ENCODE measurements at places on chromosomes 2 and 18.

DNA sequence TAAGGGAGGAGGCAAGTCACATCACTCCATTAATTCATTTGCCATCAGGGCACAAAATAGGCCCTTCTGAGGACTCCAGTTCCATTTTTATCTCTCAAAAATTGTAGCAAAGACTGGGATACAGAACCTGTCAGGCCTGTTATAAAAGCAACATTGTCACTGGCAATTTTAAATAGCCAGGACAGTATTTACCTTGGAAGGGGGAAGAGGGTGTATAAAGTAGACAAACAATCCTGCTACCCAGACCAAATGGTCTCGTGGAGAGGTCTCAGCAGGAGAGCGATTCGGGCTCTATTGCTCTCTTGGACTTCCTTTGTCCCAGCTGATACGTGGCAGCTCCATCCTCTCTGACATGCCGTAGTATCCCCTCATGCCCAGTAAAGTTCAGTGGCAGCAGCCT, 740.3 kb upstream of the HS6ST1 start:
- DNase-seq, result no peak

GRCh38 chr18:49621717-49622351, 60.0 kb downstream of the LIPG start:
- no peak for DNase-seq

- DNase-seq, result no peak
Observed at GRCh38 chr2:38243186-38243880, 133.7 kb downstream of the ATL2 start.

- DNase-seq, result no peak
Observed at GRCh38 chr18:11844436-11844835, 6.8 kb upstream of the CHMP1B start.

- DNase-seq, result no peak
Observed at GRCh38 chr2:72263776-72264060, 116.1 kb upstream of the CYP26B1 start.

DNA sequence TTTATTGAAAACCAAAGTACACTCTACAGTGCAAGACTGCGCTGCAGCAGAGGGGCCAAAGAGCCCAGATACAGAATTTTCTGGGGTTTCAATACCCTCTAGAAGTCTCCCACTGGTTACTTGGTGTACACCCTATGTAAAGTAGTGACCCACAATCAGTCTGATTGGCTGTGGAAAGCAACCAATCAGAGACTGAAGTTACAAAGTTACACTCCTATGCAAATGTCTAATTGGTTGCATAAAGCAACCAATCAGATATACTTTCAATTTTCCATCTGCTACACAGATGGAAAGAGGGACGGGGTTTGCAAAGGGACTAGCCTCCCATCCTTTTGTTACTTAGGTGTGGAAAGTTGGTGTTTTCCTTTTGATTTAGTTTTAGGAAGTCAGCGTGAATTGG, 198.9 kb upstream of the SH3BP4 start:
- no peak for DNase-seq

- no peak for DNase-seq
Observed at GRCh38 chr18:64179556-64180080, 30.7 kb upstream of the LINC00305 start.

DNA sequence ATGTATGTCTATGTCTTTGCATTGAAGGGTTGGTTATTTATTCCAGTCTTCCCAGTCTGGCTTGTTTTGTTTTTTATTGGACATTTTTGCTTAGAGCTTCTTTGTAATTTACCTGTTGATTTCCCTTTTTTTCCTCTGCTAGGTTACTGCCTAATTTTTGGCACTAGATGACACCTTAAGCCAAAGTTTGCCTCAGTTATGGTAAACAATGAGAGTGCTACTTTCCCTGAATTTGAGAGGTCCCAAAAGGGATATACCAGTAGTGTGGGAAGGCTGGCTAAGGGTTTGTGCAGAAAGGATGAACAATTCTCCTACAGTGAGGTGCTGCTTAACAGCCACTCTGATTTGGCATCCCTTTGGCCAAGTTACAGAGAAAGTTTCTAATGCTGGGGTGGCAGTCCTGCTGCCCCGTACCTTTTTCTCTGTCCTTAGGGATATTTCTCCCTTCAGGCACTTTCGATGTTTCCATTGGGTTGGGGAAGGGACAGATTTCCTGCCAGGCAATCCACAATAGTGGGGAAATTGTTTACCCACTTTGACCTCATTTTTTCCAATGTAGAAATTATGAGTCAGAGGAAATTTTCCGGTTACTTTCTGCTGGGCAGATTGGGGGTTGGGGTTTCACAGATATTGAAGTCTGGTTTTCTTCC, 354.9 kb downstream of the PTPRM start:
- DNase-seq, result no peak

- no peak for DNase-seq
Observed at GRCh38 chr18:35933982-35934381, 38.5 kb upstream of the RMP24 start.

GRCh38 chr2:227717687-227718567, at the start of gene SLC19A3:
Gene SLC19A3 (minus strand): TSS chr2:227718028. CDS start chr2:227702318, 15,710 bp downstream.
- DNase-seq, result no peak

GRCh38 chr2:3611589-3611988, 16.7 kb downstream of the COLEC11 start:
- DNase-seq, result no peak

DNA sequence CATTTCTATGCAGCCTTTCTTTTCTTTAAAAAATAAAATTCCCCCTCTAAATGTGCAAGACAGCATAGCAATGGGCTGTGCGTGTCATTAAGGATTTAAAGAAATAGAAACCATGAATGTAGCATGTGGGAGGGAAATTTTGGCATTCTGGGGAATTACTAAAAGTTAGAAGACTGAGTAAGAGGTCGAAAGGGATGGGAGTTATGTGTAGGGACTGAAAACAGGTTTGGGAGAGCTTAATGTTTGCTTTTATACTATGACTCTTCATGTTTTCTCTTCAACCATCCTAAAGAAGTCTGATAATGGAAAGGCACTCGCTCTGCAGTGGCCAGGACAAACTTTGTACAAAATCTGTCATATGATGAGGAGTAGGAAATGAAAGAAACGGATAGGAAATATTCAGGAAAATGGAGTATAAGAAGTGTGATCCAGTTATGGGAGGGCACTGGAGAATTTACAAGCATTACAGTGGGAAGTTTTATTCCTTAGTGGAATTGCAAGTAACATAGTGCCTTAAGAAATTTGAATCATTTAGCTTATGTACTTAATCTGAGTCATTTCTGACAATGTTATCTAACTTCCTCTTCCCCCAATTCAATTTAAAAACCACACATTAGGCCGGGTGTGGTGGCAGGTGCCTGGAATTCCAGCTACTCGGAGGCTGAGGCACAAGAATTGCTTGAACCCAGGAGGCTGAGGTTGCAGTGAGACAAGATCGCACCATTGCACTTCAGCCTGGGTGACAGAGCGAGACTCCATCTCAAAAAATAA, 20.6 kb downstream of the TMEM87B start:
- no peak for DNase-seq

DNA sequence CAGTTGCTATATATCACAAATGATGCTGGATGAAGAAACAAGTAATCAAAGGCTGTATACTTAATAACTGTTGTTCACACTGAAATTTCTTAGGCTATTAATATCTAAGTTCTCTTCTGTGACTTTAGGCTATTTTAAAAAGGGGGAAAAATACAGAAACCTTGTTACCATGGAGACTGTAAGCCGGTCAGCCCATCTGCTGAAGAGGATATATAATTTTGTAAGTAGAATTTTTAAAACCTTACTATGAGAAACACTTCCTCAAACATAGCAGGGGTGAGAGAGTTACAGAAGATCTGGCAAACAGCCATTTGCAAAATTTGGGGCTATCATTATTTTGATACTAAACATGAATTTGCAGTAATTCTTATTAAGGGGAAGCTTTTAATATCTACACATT, 27.8 kb downstream of the CACNB4 start:
- DNase-seq, result no peak

GRCh38 chr2:32227492-32227891, 37.2 kb downstream of the NLRC4 start:
- no peak for DNase-seq

- no peak for DNase-seq
Observed at GRCh38 chr2:46161315-46161714, 135.9 kb upstream of the EPAS1 start.

- no peak for DNase-seq
Observed at GRCh38 chr2:232367016-232367415, 11.5 kb upstream of the ALPP start.

DNA sequence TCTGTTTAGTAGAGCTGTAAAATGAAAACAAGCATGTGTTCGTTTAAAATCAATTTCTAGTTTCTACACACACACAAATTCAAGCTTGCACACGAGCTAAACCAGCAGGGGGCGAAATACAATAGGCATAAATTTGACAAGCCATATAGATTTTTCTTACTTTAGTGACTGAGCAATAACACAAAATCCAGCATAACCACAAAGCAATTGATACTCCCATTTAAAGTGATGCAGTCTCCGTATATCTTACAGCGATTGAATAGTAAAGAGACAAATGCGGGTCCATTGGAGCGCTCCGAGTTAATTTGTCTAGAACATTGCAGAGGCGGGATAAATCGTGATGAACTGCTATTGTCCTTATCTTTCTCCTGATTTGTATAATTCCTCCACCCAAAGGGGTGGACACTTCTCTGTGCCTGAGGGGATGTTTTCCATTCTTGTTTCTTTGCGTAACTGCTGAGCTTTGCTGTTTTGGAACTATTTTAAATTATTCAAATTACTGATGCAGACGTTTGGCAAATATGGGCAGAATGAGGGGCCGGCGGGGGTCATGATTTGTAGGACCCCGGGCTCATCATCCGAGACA, 1.2 kb upstream of the AFTPH start:
- DNase-seq, result peak; percentile 65

- peak; percentile 14 for DNase-seq
Observed at GRCh38 chr2:12709207-12709522, 7.6 kb upstream of the TRIB2 start.

GRCh38 chr2:114753145-114753544, 310.7 kb downstream of the DPP10 start:
- DNase-seq, result no peak

GRCh38 chr2:37568565-37568964, 102.9 kb downstream of the CDC42EP3 start:
- DNase-seq, result no peak

GRCh38 chr2:126753501-126754212, 97.7 kb downstream of the GYPC start:
- DNase-seq, result no peak

All from CD4-positive, alpha-beta T cell treated with Interferon gamma for 1 hour (primary cell).